ENCODE measurements at places on chromosomes 4 and X.
A peak's percentile ranks its signal among the peaks of the same experiment; 100 is the strongest.

GRCh38 chr4:76545226-76545884 lies 110.3 kb downstream of the SHROOM3 start:
- DNase-seq, result no peak

DNA sequence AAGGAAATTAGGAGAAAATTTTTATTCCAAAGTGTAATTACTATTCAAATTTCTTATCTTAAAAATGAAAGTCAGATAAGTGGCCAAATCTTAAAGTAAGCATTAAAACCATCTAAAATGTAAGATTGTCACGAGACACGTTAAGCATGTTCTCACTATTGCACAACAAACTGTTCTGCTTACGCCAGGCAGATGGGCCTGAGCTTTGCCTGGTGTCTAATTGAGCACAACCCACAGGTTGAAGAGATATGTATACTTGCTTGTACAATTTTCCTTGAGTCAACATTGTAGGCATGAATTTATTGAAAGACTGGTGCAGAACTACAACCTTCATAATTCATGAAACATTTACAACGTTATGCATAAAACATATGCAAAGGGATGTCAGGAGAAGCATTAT lies 3.9 kb downstream of the RNF128 start:
- no peak for DNase-seq

- no peak for DNase-seq
These were observed 28.5 kb downstream of the SRPX start for GRCh38 chrX:38192007-38192810.

DNA sequence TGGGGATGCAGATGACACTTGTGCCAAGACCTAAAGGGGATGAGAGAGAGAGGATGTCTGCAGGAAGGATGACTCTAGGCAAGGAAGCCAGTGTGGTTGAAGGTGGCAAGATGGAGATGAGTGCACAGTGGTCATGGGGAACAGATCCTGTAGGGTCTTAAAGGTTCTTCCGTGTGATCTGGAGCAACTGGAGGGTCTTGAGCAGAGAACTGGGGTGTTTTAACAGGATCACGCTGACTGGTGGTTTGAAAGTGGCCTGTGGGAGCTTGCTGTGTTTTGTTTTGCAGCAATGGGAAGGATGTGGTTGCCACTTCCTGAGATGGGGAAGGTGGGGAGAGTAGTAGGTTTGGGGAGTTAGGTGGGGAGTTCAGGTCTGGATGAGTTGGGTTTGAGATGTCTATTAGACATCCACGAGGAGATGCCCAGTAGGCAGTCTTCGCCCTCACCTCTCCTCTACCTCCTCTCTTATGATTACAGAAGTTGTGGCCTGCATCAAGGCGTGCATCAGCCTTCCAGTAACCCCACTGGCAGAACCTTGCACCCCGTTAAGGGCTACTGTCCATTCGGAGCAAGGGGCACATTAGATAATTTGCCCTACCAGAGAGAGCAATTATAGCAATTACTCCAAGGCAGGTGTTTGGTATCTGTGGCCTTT lies 1.4 kb upstream of the STBD1 start:
- no peak for DNase-seq

GRCh38 chrX:68832101-68832416 lies 3.2 kb downstream of the EFNB1 start:
- no peak for DNase-seq

DNA sequence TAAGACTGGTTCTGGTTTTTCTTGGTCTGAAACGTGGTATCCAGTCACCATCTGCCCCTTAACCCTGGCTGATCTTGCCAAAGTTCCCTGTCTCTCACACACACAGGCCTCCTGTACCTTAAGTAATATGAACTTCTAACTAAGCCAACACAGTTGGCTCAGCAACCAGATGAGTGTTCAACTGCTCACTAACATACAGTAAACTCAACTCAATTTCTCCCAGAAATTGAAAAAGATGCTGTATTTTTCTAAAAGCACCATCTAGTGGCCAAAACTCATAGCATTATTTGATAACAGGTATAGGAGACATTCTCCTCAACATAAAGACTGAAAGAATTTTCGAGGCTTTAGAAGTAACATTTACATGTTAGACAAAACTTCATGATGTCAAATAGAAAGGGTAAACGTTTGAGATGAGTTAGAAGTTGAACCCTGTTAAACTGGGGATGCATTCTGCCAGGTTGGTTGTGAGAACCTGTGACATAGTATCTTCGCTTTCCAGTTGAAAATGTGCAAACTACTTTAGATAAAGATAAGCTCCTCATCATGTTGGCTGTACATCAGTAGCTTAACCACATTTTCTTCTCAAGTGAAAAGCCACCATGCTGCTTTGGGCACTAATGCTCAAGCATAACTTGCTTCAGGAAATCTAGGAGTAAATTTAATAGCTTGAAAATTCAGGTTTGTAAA lies 31.2 kb downstream of the CCNI start:
- no peak for DNase-seq

DNA sequence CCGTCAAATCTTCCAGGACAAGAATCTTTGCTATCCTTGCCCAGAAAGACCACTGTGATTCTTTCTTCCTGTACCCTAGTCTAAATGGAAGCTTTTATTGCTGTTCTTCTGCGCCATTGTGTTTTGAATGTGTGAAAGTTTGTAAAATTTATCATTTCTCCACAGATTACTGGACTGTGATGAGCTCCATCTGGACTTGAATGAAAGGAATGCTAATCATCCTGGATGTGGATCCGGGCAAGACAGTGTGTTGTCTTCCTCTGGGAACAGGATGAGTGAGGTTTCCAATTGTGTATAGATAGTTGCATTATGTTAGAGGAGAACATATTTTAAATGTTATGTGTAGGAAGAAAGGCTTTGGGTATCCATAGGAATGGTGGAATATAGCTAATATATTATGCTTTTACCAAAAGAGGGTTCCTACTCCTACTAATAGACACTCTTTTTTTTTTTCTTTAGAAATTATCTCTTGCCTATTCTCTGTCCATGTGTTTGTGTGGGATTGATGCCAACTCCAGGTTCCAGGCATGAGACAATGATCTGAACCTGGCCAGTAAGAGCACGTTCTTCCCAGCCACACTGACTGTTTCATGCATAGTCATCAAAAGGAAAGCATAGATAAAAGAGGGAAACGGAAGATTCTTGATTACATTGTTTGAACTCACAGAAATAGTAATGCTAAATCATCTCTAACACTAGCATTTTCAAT lies 803.6 kb upstream of the ADGRL3 start:
- no peak for DNase-seq

GRCh38 chrX:154750301-154751202 lies at the start of gene GAB3:
Gene GAB3 (minus strand): TSS chrX:154751077. CDS start chrX:154751025, 52 bp downstream.
- no peak for DNase-seq

GRCh38 chr4:137762591-137762990 lies 230.3 kb upstream of the PCDH18 start:
- no peak for DNase-seq

- no peak for DNase-seq
These were observed 391.2 kb downstream of the ANKRD50 start for GRCh38 chr4:124321364-124321763.

GRCh38 chr4:156775813-156776212 lies 195.8 kb downstream of the PDGFC start:
- DNase-seq, result no peak

DNA sequence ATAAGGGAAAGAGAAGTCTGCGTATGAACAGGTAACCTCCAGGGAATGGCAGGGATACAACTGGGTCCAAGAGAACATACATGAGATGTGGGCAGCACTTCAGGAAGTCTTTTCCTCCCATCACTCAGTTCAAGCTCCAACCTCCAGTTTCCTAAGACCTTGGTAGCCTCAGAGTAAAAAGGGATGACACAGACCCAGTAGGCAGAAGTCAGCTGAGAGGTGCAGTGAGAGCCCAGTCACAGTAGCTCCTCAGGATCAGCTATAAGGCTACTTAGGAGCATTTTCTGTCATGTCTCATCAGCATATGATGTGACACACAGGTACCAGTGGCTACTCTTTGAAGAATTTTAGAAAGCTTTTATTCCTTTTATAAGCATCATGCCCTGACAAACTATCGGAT lies 12.5 kb upstream of the STS start:
- no peak for DNase-seq

- DNase-seq, result no peak
These were observed 15.3 kb downstream of the NOP14 start for GRCh38 chr4:2947926-2948325.

- no peak for DNase-seq
These were observed 66.8 kb downstream of the SOWAHB start for GRCh38 chr4:76830964-76831703.

DNA sequence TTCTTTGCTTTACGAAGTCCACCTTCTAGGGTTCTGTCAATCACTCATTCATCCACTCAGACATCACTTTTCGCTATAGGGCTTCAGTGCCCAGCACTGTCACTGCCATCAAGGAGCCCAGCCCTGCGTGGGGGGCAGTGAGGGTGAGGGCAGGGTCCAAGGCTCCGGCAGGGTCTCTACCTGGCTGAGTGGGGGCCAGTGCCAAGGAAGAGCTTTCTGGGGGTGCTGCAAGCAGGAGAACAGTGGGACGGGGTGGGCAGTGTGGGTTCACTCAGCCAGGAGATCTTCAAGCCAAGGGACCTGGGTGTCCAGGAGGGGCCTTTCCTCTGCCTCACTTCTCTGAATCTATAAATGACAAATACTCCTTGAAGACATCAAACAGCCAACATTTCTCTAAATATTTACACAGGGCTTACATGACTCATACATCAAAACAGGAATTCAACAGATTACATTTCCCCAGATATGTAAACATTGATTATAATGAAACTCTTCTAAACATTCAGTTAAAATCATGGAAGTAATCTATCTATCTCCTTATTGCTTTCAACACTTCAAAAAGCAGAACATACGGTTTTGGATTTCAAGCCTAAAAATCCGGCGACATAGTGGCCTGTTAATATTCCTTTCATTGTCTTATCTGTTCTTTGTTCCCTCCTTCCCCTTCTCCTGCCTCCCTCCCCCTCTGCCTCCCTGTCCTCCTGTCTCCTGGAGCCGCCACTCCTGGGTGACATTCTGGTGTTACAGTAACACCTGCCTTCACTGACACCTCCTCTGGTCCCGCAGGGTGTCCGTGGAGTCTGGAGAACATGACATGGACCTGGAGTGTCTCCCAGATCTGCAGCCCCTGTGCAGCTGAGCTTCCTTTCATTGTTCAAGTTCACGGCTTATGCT lies 94.4 kb upstream of the ADRA2C start:
- no peak for DNase-seq

GRCh38 chr4:174375422-174375821 lies 91.7 kb downstream of the CEP44 start:
- DNase-seq, result no peak

DNA sequence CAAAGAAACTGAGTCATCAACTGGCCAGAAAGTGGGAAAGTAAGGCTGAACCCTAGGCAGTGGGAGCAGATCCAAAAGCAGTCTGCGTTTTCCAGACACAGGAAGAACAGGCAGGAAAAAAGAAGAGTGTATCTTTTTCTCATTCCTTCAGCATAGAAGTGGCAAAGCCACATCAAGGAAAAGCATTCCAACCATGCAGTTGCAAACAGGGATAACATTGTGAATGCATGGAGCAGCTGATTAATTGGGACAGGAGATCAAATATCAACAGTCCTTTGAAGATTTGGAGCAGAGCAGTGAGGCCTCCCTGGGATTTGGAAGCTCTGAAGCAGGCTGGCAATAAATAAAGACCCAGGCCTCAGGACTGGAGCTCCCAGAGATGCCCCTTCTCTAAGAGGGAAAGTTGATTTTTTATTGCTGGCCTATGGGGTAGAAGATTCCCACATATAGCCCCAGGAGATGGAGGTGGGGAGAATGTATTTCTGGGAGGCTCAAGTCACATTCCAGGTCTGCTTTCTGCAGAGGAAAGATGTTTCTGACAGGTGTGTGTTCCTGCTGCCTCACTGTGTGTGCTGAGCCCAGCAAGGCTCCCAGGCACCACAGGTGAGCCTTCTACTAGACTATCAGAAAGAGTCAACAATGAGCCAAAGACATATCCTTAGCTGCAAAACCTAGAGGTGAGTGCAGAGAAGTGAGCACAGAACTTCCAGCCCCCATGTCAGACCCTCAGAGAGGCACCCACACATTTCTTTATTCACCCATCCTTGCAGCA lies 222.5 kb downstream of the RAB28 start:
- no peak for DNase-seq

DNA sequence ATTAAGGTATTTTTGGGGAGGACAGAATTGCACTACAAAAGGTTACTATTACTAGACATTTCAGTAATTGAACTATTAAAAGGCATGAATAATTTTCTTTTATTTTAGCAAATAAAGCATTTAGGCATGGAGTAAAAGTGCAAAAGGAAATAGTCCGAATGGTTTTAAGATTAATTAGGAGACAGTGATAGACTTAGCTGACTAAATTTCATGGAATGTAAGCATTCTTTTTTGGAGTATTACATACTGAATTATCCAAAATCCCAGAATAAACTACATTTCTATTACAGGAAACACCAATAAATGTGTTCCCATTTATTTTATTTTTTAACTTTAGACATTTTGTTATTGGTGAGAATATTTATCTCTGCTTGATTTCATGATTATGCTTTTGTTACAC lies 30.7 kb upstream of the MAP9 start:
- no peak for DNase-seq

DNA sequence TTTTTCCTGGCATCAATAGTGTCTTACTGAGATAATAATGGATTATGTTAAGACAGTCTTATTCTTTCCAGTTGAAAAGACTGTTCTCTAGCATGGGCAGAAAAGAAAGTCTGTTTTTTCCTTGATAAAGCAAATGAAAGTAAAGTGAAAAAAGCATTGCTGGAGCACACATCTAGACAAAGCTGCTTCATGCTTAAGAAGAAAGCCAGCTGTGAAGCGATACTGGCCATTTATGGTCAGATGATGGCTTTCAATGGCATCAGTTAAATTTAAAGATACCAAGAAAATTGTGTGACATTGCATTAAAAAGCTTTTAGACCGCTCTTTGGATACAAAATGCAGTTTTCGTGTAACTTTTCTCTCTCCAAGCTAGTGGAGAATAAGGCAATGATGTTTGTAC lies 242.1 kb upstream of the TRAM1L1 start:
- DNase-seq, result no peak

- no peak for DNase-seq
These were observed 158.0 kb downstream of the REPS2 start for GRCh38 chrX:17104433-17104832.

GRCh38 chrX:74800062-74800461 lies 125.2 kb downstream of the NEXMIF start:
- DNase-seq, result no peak

GRCh38 chr4:972651-973424 lies 531 bp downstream of the DGKQ start:
- DNase-seq, result peak; percentile 49

DNA sequence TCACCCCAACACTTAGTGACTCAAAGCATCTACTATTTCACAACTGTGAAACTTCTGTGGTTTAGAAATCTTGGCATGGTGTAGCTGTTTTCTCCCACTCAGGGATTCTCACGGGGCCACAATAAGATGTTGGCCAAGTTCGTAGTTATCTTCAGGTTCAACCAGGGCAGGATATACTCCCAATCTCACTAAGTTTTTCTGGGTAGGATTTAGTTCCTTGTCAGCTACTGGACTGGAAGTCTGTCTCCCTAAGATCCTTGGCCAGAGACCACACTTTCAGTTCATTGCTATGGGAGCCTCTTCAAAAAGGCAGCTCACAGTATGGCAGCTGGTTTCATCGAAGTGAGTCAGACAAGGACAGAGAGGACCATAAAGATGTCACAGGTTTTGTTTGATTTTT lies 111.7 kb upstream of the PDHA2 start:
- no peak for DNase-seq

GRCh38 chr4:523601-524000 lies 24.6 kb downstream of the PIGG start:
- DNase-seq, result no peak

GRCh38 chr4:70895405-70895804 lies 6.8 kb upstream of the MOB1B start:
- no peak for DNase-seq
